Right lobe of liver (tissue), 6 donors: ENCODE measurements at places on chromosomes 1 and 21. TPM values are rescaled to one million over a fixed set of nuclear protein-coding genes. Genes with fewer than 3 reads are reported as not detected.
A peak's percentile ranks its signal among the peaks of the same experiment; 100 is the strongest.

The LCE6A gene
- not detected for total RNA-seq

DNA sequence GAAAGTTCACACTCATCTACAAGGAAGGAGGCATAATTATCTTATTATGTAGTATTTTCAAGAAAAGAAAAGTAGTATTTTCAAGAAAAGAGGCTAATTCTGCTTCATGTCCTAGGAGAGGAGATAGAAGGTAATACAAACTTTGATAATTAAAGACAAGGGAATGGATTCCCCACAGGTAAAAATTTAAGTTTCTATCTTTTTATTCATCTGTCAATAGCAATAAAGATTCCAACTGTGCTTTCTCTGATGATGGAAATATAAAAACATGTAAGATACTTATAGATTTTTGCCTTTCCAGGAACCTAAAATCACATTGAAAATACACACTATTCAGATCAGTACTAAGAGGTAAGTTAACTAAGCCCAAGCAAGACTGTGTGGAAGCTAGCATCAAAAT, at the start of gene OR2M2:
Gene OR2M2 (plus strand): TSS at position 301 of the 400 bp plus-strand sequence. CDS start 5,165 bp downstream, outside the sequence.
- H3K27ac ChIP-seq: no peak within 1 kb of the TSS
- no peak within 1 kb of the TSS for H3K4me3 ChIP-seq

The OSBPL9 gene
- total RNA-seq: 90.5 TPM

The BRDT gene
- not detected for total RNA-seq

The ERO1B gene
- 15.9 TPM for total RNA-seq

DNA sequence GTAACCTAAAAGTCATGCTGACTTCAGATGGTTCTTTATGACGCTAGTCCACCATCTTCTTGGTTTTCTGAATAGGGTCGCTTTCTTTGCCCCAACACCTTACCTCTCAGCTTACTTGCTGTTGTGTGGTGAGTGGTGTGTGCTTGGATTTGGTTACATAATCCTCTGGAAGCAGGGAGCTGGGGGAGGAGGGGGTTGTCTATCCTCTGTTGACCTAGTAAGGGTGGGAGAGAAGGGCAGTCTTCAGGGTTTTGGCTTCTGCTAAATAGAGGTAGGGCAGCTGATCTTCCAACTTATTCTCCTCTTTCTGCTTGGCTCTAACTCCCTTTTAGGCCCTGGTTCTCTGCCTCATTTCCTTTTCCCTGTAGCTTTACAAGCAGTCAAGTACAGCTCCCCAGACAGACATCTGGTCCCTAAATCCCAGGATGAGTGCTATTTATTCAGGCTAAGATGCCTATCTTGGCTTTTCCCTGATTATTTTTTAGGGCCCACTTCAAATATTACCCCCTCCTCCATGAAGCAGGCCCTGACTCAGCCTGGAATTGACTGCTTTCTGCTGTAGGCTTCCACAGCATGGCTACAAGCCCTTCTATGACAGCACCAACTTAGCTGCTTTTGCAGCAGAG, 6.4 kb upstream of the REN start:
- H3K4me1 ChIP-seq: peaks cover 20% of the 10 kb centered on the region
- H3K4me3 ChIP-seq: no peak overlapping the region

The DENND2C gene
- 4.8 TPM for total RNA-seq

- no peaks in the 10 kb centered on the region for H3K4me1 ChIP-seq
- H3K27me3 ChIP-seq: no peaks in the 10 kb centered on the region
- no peak for DNase-seq
- H3K36me3 ChIP-seq: no peaks in the 10 kb centered on the region
- no peak overlapping the region for H3K27ac ChIP-seq
These were observed 113.7 kb downstream of the PTPRU start for GRCh38 chr1:29349871-29350491.

DNA sequence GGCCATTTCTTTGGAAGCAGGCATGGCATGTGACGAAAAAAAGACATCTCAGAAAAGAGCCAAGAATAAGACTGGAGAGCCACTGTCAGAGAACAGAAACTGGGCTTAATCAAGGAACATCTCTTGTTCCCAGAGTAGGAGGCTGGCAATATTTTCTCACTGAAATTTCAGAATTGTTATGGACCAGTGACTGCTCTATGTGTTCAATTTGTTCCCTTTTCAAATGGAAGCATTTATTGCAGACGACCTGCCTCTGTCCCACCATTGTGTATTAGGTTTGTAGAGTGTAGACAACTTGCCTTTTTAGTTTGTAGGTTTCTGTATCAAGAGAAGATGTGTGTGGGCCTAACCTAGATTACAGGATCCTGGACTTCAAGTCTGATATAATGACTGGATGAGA, 18.7 kb downstream of the PSMG1 start:
- no peaks in the 10 kb centered on the region for H3K4me1 ChIP-seq
- no peak overlapping the region for H3K27ac ChIP-seq
- no peak overlapping the region for H3K4me3 ChIP-seq
- DNase-seq: no peak
- H3K36me3 ChIP-seq: no peaks in the 10 kb centered on the region

The TFF1 gene
- total RNA-seq: not detected

DNA sequence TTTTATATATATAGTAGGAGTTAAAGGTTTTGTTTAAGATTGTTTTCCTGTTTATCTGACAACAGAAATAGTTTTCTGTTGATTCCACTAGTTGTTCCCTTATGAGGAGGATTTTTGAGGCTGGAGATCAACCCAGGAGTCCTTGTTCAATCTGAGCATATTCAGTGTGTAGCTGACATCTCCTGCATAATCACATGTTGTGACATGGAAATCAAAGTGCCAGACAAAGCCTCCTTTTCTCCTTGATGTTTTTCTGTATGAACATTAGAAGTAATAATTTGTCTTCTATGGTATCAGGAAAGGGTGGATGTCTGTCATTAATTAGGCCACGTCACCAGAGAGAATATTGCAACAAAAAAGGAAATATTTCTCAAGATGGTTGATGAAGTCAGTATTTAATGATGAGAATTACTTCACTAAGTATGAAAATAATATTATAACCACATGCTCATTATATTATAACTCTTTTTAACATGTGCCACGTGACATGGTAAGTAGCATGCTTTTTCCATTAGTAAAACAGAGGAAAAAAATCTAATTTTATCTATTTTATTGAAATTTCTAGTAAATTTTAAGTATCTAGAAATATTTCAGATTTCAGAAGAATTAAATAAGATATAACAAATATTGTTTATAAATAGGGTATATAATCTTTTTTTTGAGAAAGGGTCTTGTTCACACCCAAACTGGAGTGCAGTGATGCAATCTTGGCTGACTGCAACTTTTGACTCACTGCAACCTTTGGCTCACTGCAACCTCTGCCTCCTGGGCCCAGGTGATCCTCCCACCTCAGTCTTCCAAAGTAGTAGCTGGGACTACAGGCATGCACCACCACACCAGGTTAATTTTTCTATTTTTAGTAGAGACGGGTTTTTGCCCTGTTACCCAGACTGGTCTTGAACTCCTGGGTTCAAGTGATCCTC, 223.5 kb downstream of the HMCN1 start:
- H3K27me3 ChIP-seq: no peaks in the 10 kb centered on the region
- no peak overlapping the region for H3K27ac ChIP-seq
- no peaks in the 10 kb centered on the region for H3K36me3 ChIP-seq
- H3K4me1 ChIP-seq: no peaks in the 10 kb centered on the region
- no peak overlapping the region for H3K4me3 ChIP-seq
- DNase-seq: no peak

- H3K27ac ChIP-seq: no peak overlapping the region
- no peak overlapping the region for H3K4me3 ChIP-seq
- H3K36me3 ChIP-seq: no peaks in the 10 kb centered on the region
These were observed 3.4 kb upstream of the GRIK3 start for GRCh38 chr1:37037690-37038089.

The TEDDM1 gene
- not detected for total RNA-seq

- no peaks in the 10 kb centered on the region for H3K4me1 ChIP-seq
- no peak overlapping the region for H3K27ac ChIP-seq
- H3K4me3 ChIP-seq: no peak overlapping the region
- no peaks in the 10 kb centered on the region for H3K36me3 ChIP-seq
- H3K27me3 ChIP-seq: no peaks in the 10 kb centered on the region
- DNase-seq: no peak
These were observed 94.6 kb downstream of the STUM start for GRCh38 chr1:226643177-226643576.

- H3K27ac ChIP-seq: peak overlapping the region; percentile 21
- peaks cover 4% of the 10 kb centered on the region for H3K4me1 ChIP-seq
- no peaks in the 10 kb centered on the region for H3K36me3 ChIP-seq
These were observed 71.5 kb upstream of the CXADR start for GRCh38 chr21:17441370-17441769.

The KANK4 gene
- 2.3 TPM for total RNA-seq

DNA sequence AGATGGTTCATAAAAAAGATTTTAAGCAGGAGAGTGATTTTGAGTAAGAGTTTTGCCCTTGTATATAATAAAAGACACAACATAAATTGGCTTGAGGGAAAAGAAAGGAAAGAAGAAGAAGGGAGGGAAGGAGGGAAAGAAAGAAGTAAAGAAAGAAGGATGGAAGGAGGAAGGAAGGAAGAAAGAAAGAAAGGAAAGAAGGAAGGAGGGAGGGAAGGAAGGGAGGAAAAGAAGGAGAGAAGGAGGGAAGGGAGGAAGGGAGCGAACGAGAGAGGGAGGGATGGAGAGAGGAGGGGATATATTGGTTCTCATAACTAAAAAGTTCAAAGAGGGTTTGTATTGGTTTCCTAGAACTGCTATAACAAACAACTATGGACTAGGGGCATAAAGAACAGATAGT, 62.2 kb upstream of the PAX7 start:
- H3K36me3 ChIP-seq: no peaks in the 10 kb centered on the region
- H3K4me1 ChIP-seq: no peaks in the 10 kb centered on the region
- no peak for DNase-seq
- no peak overlapping the region for H3K27ac ChIP-seq
- H3K4me3 ChIP-seq: no peak overlapping the region

The PDPN gene
- 0.11 TPM for total RNA-seq

DNA sequence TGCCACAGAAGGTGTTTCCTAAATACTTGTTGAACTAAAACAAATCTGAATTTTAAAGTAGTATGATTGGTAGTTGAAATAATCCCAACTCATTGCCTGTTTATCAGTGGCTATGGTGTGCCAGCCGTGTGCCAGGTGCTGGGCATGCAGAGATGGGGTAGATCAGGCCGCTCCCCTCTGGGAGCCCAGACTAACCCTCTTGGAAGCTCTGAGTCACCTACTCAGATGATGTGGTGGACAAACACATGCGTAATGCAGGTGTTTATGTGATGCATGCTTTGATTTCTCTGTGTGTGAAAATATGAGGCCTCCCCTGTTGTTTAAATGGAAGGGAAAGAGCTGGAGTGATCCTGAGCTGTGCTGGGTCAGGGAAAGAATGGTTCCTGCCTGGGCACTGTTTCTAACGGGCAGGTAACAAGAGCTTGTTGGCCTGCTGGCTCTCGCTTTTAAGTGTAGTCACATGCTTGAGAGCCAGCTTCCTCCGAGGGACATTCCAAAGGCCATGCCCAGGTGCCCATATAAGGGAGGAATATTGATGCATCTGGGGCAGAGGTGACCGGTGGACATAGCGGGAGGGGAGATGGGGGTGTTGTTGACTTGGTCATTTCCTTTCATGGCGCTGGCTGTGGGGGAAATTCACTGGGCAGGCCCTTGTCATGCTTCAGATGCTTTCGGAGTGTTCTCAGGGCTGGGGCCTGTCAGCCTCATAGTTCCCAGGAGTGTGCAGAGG, 10.2 kb downstream of the MFN2 start:
- H3K4me3 ChIP-seq: no peak overlapping the region
- H3K36me3 ChIP-seq: peaks cover 5% of the 10 kb centered on the region
- peaks cover 50% of the 10 kb centered on the region for H3K4me1 ChIP-seq
- H3K27ac ChIP-seq: peak overlapping the region; percentile 94

- H3K27me3 ChIP-seq: no peaks in the 10 kb centered on the region
- H3K36me3 ChIP-seq: peaks cover 10% of the 10 kb centered on the region
- H3K4me3 ChIP-seq: no peak overlapping the region
- no peak overlapping the region for H3K27ac ChIP-seq
- DNase-seq: no peak
- H3K4me1 ChIP-seq: peaks cover 7% of the 10 kb centered on the region
These were observed 3.1 kb downstream of the SLC5A9 start for GRCh38 chr1:48225579-48225978.

DNA sequence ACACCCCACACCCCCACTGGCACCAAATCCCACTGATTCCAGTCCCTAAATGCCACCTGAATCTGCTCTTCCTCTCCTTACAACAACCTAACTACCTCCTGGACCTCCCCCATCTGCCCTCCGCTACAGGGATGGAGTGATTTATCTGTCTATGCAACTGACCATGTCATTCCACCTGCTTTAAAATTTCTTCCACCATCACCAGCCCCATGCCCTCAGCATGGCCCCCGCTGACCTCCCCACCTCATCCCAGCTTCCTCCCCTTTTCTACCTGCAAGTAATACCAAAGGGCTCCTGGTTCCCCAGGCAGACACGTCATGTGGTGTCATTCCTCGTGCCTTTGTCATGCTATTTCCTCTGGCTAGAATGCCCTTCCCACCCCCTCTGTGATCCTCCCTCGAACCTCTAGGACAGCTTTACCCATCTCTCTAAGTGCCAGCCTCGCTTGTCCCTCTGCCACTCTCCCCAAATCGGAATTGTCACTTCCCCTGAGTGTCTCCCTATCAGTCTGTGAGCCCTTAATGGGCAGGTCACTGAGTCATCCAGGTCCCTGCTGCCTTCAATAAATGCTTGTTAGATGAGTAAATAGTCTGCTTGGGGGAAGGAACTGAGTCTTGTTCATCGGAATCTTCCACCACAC, 3.7 kb downstream of the GJB4 start:
- no peak overlapping the region for H3K27ac ChIP-seq
- no peak for DNase-seq
- no peaks in the 10 kb centered on the region for H3K4me1 ChIP-seq
- H3K36me3 ChIP-seq: no peaks in the 10 kb centered on the region
- H3K27me3 ChIP-seq: no peaks in the 10 kb centered on the region

DNA sequence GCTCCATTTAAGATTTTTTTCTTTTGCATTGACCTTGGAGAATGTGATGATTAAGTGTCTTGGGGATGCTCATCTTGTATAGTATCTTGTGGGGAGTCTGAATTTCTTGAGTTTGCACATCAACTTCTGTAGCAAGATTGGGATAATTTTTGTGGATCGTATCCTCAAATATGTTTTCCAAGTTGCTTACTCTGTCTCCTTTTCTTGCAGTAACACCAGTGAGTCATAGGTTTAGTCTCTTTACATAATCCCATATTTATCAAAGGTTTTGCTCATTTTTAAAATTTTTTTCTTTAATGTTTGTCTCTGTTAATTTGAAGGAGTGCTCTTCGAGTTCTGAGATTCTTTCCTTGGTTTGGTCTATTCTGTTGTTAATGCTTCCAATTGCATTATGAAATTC, 41.7 kb upstream of the ANGPTL1 start:
- H3K36me3 ChIP-seq: no peaks in the 10 kb centered on the region
- no peak for DNase-seq
- H3K27ac ChIP-seq: no peak overlapping the region
- H3K27me3 ChIP-seq: no peaks in the 10 kb centered on the region
